ENCODE measurements at places on chromosomes 3 and 15.

DNA sequence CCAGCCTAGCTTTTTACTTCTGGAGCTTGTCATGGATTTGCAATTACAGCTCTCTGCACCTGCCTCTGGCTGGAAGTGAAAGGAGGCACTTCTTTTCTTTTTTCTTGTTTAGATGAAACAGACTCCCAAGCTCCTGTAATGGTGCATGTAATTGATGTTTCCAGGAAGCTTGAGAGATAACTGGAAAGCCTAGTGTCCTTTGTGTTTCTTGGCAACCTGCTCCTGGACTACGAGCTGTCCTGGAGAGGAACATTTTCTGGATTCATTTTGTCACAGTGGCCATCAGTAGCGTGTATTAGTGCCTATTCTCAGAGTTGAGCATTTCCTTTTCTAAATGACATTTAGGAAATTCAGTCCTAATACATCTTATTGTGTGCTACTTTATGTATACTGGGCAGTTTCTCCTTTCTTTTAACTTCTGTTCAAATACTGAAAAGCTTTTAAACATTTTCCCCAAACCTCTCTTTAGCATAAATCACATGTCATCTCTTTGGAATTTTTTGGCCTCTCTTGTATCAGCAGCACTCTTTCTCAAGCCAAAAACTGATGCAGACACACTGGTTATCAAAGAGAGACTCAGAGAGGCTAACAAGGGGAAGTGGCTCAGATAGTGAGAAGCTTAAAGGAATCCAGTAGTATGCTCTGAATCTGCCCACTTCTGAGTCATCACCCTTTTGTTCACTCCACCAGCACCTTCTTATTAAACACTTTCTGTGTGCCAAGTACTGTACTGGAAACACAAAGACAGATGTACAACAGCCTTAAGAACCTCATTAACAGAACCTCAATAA is 62.6 kb upstream of the SLC2A2 start:
- no peak for DNase-seq

- DNase-seq, result no peak
Observed at GRCh38 chr3:8597219-8597853, 47.3 kb downstream of the SSUH2 start.

- no peak for DNase-seq
Observed at GRCh38 chr3:47365213-47366153, 15.3 kb upstream of the PTPN23 start.

- no peak for DNase-seq
Observed at GRCh38 chr3:93904568-93904967, 69.1 kb downstream of the PROS1 start.
